ENCODE measurements at places on chromosomes 7 and 10. TPM values are rescaled to one million over a fixed set of nuclear protein-coding genes. Genes with fewer than 3 reads are reported as not detected.

DNA sequence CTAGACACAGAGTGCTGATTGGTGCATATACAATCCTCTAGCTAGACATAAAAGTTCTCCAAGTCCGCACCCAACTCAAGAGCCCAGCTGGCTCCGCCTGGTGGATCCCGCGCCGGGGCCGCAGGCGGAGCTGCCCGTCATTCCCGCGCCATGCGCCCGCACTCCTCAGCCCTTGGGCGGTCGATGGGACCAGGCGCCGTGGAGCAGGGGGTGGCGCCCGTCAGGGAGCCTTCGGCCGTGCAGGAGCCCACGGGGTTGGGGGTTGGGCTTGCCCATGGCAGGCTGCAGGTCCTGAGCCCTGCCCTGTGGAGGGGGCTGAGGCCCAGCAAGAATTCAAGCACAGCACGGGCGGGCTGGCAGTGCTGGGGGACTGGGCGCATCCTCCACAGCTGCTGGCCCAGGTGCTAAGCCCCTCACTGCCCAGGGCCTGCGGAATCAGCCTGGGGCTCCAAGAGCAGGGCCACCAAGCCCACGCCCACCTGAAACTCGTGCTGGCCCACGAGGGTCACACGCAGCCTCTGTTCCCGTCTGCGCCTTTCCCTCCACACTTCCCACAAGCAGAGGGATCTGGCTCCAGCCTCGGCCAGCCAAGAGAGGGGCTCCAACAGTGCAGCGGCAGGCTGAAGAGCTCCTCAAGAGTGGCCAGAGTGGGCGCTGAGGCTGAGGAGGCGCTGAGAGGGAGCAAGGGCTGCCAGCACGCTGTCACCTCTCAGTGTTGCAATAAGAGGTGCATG is 604.2 kb upstream of the POM121L12 start:
- DNase-seq: peak; percentile 56

DNA sequence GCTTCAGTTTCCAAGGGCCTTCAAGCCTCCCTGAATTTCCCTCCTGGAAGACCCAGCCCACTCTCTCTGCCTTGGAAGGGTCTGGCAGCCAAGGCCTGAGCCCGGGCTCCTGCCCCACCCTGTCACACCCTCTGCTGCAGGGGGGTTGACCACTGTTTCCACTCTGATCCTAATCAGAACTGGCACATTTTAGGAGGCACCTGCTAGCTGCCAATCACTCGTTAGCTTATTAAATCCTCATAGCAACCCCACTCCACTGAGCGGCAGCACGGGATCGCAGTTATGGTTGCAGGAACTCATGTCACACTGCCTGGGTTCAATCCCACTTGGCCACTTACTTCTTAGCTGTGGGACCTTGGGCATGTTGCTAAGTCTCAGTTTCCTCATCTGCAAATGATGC is 12.9 kb downstream of the HSPB1 start:
- no peak for DNase-seq

SOSTDC1 gene
- 1.0 TPM for total RNA-seq

DNA sequence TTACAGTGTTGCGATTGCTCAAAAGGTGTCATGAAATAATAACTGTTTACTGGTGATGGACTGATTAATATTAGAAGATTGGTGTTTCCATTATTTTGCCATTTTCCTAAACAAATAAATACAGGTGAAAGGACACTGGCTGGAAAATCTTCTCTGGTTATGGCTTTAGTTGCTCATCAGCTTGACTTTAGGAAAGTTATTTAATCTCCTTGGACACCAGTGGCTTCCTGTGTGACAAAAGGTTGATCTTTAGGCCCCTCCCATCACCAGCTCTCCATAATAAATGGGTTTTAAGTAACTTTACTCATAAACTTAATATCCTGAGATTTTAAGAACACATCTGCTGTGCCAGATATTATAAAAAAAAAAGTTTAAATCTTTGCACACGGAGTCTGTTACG is 737 bp downstream of the CABCOCO1 start:
- DNase-seq: no peak

DNTT gene
- total RNA-seq: not detected

- DNase-seq: no peak
Observed at GRCh38 chr10:33669904-33670303, 335.4 kb upstream of the NRP1 start.
